IMR-90 (cell line): ENCODE measurements at places on chromosomes 4 and X.

DNA sequence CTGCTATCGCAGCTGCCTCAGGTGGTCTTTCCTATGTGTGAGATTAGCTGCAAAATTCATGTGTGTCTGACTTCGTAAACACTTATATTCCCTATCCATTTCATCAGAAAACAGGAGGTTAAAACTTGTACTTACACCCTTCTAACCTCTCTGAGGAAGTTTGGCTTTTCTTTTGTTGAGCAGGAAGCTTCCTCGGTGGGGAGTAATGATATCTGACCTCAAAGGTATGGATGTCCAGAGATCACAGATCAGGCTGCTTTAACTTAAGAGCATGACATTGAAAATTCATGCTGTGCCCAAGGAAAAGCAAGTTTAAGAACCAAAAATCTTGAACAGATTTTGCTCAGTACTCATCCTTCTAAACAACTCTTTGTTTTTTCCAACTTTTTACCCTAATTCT, 429.1 kb downstream of the STIM2 start:
- no peak overlapping the region for H3K4me3 ChIP-seq
- H3K27ac ChIP-seq: no peak overlapping the region
- H3K36me3 ChIP-seq: no peaks in the 10 kb centered on the region

DNA sequence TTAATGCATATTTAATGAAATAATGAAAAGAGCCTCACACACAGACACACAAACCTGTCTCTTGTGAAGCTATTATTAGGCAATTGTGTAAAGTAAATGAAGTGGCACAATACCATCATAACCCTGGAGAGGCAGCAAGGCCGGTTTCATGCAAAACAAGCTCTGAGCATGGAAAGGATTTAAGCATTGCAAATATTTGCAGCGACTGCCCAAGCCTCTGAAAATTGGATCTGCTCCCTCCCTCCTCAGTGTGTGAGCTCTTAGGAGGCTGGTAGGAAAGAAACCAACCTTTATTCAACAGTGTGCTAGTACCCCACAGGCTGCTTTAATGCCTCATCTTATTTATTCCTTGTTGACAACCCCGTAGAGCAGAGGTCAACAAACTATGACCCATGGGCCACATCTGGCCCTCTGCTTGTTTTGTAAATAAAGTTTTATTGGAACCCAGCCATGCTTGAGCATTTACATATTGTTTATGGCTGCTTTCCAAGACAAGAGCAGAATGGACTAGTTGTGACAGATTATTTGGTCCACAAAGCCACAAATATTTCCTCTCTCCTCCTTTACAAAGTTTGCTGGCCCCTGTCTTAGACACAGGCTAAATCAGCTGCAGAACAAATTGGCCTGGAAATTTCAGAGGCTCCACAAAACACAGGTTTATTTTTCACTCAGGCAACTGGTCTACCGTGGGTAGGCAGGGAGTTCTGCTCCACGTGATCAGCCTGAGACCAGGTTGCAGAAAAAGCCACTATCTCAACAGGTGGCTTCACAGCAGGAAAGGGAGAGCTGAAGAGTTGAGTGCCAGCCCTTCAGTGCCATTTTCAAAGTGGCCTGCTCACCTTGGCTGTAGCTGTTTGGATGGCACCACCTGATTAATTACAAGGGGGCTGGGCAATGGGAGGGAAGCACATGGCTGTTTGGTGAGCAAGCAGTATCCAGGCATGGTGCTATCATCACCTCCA, 16.8 kb downstream of the RS1 start:
- H3K4me1 ChIP-seq: peaks cover 3% of the 10 kb centered on the region; the same call in 1 of the 2 replicates
- no peak for DNase-seq
- no peak overlapping the region for H3K27ac ChIP-seq

DNA sequence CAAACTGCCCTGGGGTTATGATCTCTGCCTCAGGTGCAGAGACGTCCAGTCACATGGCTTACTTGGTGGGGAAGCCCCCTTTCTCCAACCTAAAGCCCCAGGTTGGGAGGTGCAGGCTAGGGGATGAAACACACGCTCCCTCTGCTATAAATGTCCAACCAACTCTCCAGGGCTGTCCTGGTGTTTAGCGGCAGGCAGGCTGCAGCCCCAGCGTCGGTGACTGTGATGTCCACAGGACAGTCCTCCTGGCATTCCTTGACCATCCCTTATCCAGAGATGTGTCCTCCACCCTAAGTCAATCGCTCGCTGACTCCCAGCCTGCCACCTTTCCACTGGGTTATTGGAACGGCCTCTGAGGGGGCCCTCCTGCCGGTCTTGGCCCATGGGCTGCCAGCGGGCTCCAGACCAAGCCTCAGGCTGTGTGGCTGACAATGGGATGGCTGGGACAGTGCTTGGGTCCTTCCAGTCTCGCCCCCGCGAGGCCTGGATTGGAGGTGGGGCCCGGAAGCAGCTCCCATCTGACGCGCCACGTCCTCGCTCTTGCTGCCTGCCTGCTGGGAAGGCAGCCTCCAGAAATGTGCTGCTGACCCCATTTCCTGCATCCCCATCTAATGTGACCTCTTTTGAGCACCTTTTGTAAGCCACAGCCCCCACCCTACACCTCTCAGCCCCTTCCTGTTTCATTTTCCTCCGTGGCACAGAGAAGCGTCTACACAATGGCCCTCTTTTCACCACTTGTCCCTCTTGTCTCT, 60.8 kb upstream of the ADRA2C start:
- H3K27me3 ChIP-seq: peaks cover 55% of the 10 kb centered on the region
- no peak overlapping the region for H3K4me3 ChIP-seq
- no peak for DNase-seq
- no peaks in the 10 kb centered on the region for H3K4me1 ChIP-seq
- no peaks in the 10 kb centered on the region for H3K36me3 ChIP-seq

DNA sequence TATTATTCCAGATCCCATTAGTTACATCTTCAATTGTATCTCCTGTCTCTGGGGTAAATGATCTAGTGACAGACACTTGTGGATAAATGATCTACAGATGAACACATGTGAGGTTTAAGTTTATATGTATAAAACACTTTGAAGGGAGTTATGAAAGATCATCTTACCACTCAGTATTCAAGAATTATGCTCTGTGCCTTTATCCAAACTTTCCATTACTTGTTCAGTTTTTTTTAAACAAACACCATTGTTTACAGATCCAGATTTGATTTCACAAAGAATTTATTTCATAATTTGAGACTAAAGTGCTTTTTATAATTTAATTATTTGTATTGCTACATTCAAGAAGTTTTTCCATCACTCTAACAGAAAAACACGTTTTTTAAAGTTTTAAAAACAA, 142.5 kb downstream of the HHIP start:
- H3K27ac ChIP-seq: no peak overlapping the region
- no peak overlapping the region for H3K4me3 ChIP-seq
- no peaks in the 10 kb centered on the region; the same call in 1 of the 2 replicates for H3K27me3 ChIP-seq

DNA sequence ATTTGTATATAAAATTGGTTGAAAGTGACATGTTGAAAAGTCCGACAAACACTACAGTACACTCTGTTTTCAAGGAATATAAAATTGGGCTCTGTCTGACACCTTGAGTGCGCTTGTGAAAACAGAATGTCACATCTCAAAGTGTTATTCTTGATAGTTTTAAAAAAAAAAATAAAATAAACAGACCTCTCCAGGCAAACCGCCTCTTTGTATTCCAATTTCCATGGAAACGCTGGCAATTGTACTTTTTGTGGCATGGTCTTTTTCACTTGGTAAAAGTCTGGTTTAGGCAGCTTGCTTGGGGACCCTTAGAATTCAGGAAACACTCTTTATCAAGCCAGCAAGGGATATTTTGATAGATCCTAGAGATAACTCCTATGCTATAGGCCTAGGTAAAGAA, 302.5 kb downstream of the RAB28 start:
- H3K36me3 ChIP-seq: no peaks in the 10 kb centered on the region
- H3K4me1 ChIP-seq: no peaks in the 10 kb centered on the region
- no peaks in the 10 kb centered on the region for H3K27me3 ChIP-seq
- no peak overlapping the region for H3K4me3 ChIP-seq

GRCh38 chrX:78659955-78660354, 827 bp upstream of the RTL3 start:
- no peak overlapping the region for H3K4me3 ChIP-seq
- no peak overlapping the region for H3K27ac ChIP-seq

DNA sequence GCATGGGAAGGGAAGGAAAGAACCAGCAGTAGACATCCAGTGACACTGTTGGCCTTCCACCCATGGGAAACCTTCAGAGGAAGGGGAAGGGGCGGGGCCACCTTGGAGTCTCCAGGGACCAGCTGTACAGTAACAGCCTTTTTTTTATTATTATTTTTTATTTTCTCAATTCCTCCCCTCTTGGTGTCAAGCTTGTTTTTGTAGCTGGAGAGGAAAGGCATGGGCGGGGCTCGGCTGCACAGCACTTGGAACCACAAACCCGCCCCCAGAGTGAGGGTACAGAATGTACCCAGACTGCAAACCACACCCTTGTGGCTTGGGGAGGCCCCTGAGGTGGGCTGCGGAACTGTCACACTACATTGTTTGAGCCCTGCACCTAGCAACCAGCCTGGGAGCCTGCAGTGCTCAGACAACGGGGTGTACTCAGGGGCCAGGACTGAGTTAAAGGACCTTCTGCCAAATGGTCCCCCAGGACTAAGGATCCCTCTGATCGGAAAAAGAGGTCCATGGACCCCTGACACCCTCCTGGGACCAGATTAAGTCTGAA, 45.7 kb downstream of the PRPS1 start:
- H3K4me3 ChIP-seq: no peak overlapping the region
- no peak overlapping the region for H3K27ac ChIP-seq
- H3K36me3 ChIP-seq: no peaks in the 10 kb centered on the region

DNA sequence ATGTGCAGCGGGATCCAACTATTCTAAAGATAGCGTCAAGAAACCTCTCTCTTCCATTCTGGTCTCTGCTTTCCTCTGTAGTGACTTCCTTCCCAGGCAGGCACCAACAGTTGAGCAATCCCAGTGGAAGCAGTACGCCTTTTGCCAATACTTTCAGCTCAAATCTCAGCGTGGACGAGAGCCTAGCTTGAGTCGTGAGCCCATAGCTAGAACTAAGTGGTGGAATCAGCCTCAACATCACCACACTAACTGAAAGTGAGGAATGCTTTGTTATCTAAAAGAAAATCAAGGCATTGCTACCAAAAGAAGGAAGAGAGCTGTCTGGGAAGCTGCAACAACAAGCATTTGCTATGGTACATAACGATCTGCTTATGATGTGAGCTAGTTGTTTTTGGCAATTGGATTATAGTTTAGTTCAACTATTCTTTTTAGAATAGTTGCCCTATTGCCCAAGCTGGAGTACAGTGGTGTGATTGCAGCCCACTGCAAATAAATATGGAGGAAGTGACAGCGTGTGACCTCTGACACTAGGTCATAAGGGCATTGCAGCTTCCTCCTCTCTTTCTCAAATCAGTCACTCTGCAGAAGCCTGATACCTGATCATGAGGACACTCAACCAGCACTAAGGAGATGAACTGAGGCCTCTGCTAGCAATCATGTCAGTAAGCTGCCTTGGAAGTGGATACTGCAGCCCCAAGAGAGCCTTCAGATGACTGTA, 24.7 kb upstream of the FRYL start:
- no peaks in the 10 kb centered on the region for H3K27me3 ChIP-seq
- H3K4me1 ChIP-seq: peaks cover 2% of the 10 kb centered on the region; the same call in 1 of the 2 replicates
- DNase-seq: no peak
- no peak overlapping the region for H3K27ac ChIP-seq

DNA sequence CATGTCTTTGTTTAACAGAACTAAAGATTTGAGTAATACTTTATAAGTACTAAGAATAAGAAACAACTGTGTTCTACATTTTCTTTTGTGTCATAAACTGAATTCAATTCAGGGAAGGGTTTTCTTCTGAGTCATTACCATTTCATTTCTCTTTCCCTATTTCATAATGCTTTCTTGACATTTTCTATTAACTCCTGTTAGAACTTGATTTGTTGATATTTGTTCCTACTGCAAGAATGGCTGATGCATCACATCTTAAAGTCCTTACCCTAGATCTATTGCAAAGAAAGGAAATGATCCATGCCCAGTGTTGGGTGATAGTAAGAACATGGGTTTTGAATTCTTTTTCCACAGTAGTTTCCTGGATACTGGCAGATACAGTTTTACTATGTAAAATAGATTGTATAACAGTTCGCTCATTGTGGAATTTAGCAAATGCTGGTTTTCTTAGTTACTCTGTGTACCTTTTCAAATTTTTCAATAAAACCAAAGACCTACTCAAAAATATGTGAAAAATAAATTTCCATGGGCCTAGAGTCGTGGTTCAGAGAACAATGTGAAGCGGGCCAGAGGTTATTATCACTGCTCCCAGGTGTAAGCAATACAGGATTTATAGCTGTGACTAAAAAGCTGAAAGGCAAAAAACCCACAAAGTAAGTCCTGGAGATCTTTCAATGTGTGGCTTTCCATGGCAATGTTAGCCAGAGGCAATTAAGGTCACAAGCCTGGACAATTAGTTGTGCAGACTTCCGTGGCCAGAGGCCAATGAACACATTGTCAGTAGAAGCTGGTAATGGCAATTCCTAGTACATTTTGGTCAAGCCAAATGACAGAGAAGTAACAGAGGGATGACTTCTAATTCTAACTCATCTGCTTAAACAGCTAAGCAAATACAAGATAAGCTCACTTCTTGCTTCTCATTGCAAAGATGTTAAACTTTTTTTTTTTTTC, 127.3 kb upstream of the FAT4 start:
- peak; percentile 75 for DNase-seq
- no peak overlapping the region for H3K27ac ChIP-seq
- H3K4me1 ChIP-seq: peaks cover 4% of the 10 kb centered on the region; the same call in 1 of the 2 replicates

DNA sequence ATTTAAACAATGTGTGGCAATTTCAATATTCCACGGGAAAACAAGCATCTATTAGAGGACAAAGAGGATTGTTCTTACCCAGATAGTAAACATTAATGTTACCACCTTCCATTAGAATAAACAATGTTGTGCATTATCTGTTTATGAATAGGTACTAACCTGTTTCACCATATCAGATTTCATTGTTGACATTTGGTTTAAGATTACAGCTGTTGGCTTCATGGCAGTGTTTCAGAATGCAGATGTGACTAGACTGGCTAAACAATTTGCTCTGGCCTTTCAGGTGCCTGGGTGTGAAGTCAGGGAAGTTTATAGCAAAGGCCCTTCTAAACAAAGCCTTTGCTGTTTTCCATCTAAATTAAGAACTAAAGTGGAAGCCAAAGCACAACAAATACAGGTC, 464.7 kb upstream of the FAM47C start:
- DNase-seq: no peak
- no peak overlapping the region for H3K4me3 ChIP-seq
- no peaks in the 10 kb centered on the region for H3K4me1 ChIP-seq
- H3K27ac ChIP-seq: no peak overlapping the region
- no peaks in the 10 kb centered on the region for H3K27me3 ChIP-seq
- no peaks in the 10 kb centered on the region for H3K36me3 ChIP-seq

GRCh38 chr4:68344049-68344448, 5.8 kb downstream of the YTHDC1 start:
- H3K4me3 ChIP-seq: no peak overlapping the region
- no peak overlapping the region for H3K27ac ChIP-seq
- H3K4me1 ChIP-seq: peaks cover 7% of the 10 kb centered on the region
